ENCODE measurements at places on chromosomes 16 and 17. TPM values are rescaled to one million over a fixed set of nuclear protein-coding genes. Genes with fewer than 3 reads are reported as not detected.

DNA sequence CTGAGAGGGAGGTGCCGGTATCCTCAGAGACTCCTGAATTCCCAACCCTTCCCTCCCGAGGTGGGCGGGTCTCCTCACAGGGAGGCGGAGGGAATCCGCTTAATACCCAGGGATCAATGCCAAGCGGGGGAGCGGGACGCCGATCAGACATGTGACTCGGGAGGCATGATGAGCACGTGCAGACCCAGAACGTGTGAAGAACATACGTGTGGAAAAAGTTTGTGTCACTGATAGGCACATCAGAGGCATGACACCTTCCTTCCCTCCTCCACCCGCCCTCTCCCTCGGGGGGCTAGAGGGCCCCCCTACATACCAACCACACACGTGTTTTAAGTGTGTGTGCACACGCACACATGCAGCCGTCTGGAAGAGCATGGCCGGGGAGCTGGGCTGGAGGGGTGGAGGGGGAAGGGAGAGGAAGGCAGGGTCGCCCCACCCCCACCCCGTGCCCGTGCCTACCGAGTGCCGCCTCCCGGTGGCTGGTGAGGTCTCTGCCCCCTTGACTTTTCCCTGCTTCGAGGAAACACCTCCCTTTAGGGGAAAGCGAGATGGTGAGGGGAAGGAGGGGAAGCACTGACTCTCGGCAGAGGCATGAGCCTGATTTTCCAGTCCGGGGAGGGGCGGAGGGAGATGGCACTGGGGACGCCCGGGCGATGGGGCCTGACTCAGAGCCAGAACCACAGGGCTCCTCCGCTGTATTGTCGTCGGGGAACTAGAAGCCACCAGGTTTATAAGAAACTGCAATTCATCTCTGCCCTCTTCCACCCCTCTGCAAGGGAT lies 12.1 kb upstream of the TBX21 start:
- DNase-seq: no peak

DNA sequence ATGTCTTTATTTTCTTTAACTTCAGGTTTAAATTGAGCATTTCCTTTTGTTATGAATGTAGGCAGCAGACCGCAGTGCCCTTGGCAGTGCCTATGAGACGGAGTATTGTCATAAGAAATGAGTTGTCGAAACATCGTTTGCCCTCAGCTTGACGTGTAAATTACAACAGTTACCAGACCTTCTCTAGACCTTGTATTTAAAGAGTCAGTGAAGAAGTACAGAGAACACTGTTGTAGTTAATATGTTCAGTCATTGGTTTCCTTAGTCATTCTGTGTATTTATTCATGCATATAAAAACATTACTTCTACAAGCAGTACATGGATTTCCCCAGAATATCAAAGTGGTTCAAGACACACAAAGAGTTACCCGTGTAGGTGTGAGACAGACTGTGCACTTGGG lies 19.0 kb downstream of the IRF8 start:
- DNase-seq: no peak

DNA sequence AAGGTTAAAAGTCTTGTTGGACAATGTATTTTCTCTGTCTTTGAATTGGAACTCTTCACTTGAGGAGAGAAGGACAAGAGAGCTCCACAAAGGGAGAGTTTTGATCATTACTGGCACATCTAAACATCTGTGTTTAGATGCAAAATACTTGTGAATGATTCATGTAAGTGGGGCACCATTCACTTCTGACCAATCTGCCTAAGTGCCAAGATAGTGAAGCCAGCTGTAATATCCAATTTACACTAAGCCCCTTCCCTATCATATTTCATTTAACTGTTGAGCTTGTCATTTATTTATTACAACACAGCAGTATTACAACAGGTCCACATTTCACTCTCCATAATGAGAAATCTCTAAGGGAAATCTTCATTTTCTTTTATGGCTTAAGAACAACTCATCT lies 832.3 kb upstream of the GOT2 start:
- DNase-seq: no peak

GRCh38 chr17:73683771-73684170 lies 39.5 kb upstream of the SDK2 start:
- DNase-seq: no peak

GRCh38 chr17:57391076-57391825 lies 134.9 kb downstream of the MSI2 start:
- no peak for DNase-seq

- DNase-seq: no peak
Measured at GRCh38 chr16:23182679-23183542, at the start of gene SCNN1G. TSS of gene SCNN1G (plus strand) at chr16:23182745. CDS start at chr16:23186272, 3,527 bp downstream.

- no peak for DNase-seq
Measured at GRCh38 chr16:6281994-6282393, 1050.7 kb upstream of the RBFOX1 start.

GRCh38 chr16:29028457-29029167 lies 43.8 kb downstream of the LAT start:
- no peak for DNase-seq

The NACA2 gene
- not detected for total RNA-seq
